HAP-1 (cell line): ENCODE measurements at places on chromosomes 6 and 20.

GRCh38 chr6:130935978-130936377, 108.8 kb downstream of the SMLR1 start:
- DNase-seq = peak; percentile 7

- no peak for DNase-seq
Measured at GRCh38 chr6:113978084-113978675, 7.2 kb upstream of the HDAC2 start.

DNA sequence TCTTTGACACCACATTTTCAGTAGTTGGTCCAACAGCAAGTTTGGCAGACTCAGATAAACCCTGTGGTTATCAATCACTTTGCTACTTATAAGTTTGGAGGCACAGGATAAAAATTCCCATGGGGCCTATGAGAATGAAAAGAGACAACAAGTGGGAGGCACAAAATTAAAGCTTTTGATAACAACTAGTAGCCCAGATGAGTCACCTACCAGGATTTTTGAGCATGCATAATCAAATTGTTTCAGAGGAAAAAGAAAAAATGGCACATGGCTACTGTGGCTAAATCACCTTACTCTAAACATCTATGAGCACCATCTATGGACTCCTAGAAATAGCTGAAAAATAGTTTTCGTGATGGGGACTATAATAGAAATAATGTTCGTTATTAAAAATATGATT, 40.8 kb upstream of the BMP5 start:
- no peak for DNase-seq

GRCh38 chr6:73801652-73802268, 105.8 kb downstream of the CD109 start:
- no peak for DNase-seq

GRCh38 chr20:11443382-11444119, 474.1 kb upstream of the BTBD3 start:
- no peak for DNase-seq

- DNase-seq = no peak
Measured at GRCh38 chr20:13340088-13340487, 119.0 kb downstream of the ISM1 start.

- no peak for DNase-seq
Measured at GRCh38 chr20:63968928-63969760, 586 bp downstream of the ZNF512B start.

DNA sequence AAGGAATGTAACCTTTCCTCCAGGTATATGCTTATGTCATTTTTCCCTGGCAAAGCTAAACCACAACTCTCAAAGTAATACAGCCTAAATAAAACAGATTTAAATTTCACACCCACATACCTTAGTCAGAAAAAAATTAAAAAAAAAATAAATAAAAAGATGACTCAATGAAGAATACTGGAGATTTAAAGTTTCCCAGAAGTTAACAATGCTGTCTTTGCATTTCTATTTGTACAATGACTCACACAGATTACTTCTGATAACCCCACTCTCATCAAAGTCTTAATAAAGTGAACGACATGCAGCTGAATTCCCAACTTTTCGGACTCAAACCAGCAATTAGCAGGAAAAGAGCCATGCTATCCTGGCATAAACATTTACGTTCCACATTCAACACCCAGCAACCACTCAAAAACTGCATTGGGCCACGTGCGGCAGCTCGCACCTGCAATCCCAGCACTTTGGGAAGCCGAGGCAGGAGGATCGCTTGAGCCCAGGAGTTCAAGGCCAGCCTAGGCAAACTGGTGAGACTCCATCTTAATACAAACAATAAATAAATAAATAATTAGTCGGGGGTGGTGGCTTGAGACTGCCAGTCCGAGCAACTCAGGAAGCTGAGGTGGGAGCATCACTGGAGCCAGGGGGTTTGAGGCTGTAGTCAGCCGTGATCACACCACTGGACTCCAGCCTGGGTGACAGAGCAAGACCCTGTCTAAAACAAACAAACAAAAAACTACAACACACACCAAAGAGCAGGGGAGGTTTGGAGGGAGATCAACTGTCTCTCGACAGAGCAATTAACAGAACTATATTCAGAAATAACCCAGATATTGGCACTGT, 130.5 kb downstream of the WDR27 start:
- DNase-seq = no peak

- DNase-seq = no peak
Measured at GRCh38 chr20:20500312-20500711, 132.4 kb downstream of the INSM1 start.

DNA sequence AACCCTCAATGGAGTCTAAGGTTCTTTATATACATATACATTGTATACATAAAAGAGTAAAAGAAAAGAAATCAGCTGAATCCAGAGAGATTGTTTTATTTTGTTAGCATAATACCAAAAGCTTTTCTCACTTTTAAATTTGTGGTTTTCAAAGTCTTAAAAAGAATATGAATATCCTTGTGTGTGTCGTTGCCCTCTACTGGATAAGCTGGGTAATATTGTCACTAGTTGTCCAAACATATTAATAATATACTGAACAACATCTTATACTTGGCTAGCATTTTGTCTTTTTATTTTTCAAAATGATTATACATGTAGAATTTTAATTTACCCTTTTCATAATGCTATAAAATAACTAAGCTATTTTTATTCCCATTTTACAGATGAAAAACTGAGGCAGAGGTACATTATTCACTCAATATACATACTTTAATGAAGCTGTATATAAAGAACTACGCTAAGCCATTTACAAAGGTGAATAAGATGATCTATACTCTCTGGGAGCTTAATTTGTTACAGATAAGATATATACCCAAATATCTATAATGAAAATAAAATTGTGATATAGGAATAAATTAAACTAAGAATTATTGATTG, 531.7 kb downstream of the TFAP2B start:
- no peak for DNase-seq
